Tibial nerve (tissue), 4 donors: ENCODE measurements at places on chromosomes 13 and 19.
A peak's percentile ranks its signal among the peaks of the same experiment; 100 is the strongest.

DNA sequence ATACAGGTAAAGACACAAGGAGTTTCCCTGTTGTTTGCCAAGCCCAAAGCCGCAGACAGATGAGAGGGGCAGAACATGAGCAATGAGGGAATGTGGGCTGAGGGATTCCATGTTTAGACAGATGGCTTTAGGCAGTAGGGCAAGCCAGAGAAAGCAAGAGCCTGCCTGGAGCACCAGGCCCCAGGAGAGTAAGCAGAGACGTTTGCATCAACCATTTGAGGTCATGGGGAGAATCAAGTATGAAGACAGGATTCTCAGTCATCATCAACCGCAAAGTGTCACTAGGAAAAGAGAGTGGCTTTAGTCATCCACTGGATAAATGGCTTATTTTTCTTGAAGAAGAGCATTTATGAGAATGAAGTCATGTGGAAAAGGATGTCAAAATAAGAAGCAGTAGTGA is 184.7 kb downstream of the COG6 start:
- DNase-seq: peak; percentile 34

- DNase-seq: no peak
Measured at GRCh38 chr19:1991018-1991913, 24.2 kb downstream of the BTBD2 start.

GRCh38 chr13:47303626-47304025 is 406.8 kb upstream of the HTR2A start:
- DNase-seq: no peak

- peak; percentile 86 for DNase-seq
Measured at GRCh38 chr19:34220472-34221063, 33.8 kb upstream of the GARRE1 start.

GRCh38 chr13:43171489-43171888 is 148.1 kb downstream of the DNAJC15 start:
- no peak for DNase-seq
